Bronchial smooth muscle cell (primary cell): ENCODE measurements at places on chromosomes 5 and 9. TPM values are rescaled to one million over a fixed set of nuclear protein-coding genes. Genes with fewer than 3 reads are reported as not detected.

The TRIM14 gene
- total RNA-seq = 0.94 and 1.4 TPM in 2 replicates

The NSG2 gene
- not detected in 2 replicates for total RNA-seq

The LRRC26 gene
- total RNA-seq = not detected in 2 replicates

The LRRC19 gene
- not detected in 2 replicates for total RNA-seq

The GDNF gene
- 0.09 and 0.32 TPM in 2 replicates for total RNA-seq
